ENCODE measurements at places on chromosomes 12 and 14. TPM values are rescaled to one million over a fixed set of nuclear protein-coding genes. Genes with fewer than 3 reads are reported as not detected.

- no peaks in the 10 kb centered on the region for H3K36me3 ChIP-seq
- H3K27ac ChIP-seq = no peak overlapping the region
- peaks cover 18% of the 10 kb centered on the region for H3K27me3 ChIP-seq
- peaks cover 5% of the 10 kb centered on the region for H3K4me1 ChIP-seq
- no peak overlapping the region for H3K4me3 ChIP-seq
These were observed 6.0 kb downstream of the TMEM63C start for GRCh38 chr14:77187649-77188012.

ACSS3 gene
- total RNA-seq = not detected

GRCh38 chr12:9797722-9798619, 29.3 kb upstream of the KLRF1 start:
- H3K4me3 ChIP-seq = peak overlapping the region; percentile 65
- H3K27me3 ChIP-seq = peaks cover 10% of the 10 kb centered on the region
- H3K36me3 ChIP-seq = peaks cover under 1% of the 10 kb centered on the region
- peak; percentile 85 for DNase-seq
- peaks cover 46% of the 10 kb centered on the region for H3K4me1 ChIP-seq

TMEM63C gene
- 0.29 TPM for total RNA-seq

DNA sequence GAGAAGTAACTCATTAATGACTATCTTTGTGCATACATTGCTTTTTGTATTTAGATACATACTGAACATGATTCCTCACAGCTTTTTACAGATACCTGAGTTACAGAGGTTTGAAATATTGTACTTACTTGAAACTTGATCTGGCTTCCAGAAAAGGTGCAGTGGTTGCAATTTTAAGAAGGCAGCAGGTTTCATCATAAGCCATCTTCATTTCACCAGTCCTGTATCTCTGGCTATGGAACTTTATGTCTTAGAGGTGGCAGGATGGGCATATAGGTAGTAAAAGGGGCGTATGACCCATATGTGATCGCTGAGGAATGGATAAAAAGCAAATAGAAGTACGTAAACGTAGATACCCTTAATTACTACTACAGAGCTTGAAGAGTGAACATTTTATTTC, 13.7 kb downstream of the ZBTB1 start:
- peaks cover 40% of the 10 kb centered on the region for H3K4me1 ChIP-seq
- no peak overlapping the region for H3K4me3 ChIP-seq
- H3K27ac ChIP-seq = no peak overlapping the region

MYBPC1 gene
- total RNA-seq = not detected

GRCh38 chr14:81062816-81063215, 107.4 kb downstream of the TSHR start:
- H3K27me3 ChIP-seq = peaks cover 5% of the 10 kb centered on the region
- peak; percentile 27 for DNase-seq
- no peak overlapping the region for H3K27ac ChIP-seq
- no peaks in the 10 kb centered on the region for H3K4me1 ChIP-seq

ASB2 gene
- 21.1 TPM for total RNA-seq

GRCh38 chr12:12527820-12528296, 34.8 kb downstream of the DUSP16 start:
- peaks cover 21% of the 10 kb centered on the region for H3K36me3 ChIP-seq
- no peaks in the 10 kb centered on the region for H3K27me3 ChIP-seq
- peaks cover 43% of the 10 kb centered on the region for H3K4me1 ChIP-seq
- H3K27ac ChIP-seq = peak overlapping the region; percentile 92

IL22 gene
- total RNA-seq = 0.42 TPM

- H3K36me3 ChIP-seq = peaks cover 6% of the 10 kb centered on the region
- H3K27ac ChIP-seq = peak overlapping the region; percentile 93
- peaks cover 33% of the 10 kb centered on the region for H3K4me1 ChIP-seq
- H3K27me3 ChIP-seq = peaks cover 3% of the 10 kb centered on the region
These were observed 746 bp upstream of the DUSP16 start for GRCh38 chr12:12563290-12563928.

DNA sequence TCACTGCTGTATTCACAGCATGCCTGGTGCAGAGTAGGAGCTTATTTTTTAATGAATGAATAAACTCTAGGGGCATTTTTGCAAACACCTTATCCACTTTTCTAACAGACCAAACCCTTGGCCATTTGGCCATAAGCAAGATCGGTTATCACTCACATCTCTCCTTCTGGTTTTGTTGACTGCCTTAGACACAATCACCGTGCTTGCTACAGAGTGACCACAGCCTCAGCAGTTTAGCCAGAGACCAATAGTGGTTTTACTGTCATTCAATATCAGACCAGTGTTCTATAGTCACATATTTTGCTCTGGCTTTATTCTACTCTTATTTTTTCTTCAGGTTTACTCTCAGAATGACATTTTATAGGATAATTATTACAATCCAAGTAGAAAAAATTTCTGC, 2.2 kb downstream of the KLRB1 start:
- peaks cover 11% of the 10 kb centered on the region for H3K4me1 ChIP-seq
- H3K27ac ChIP-seq = no peak overlapping the region
- DNase-seq = no peak
- H3K36me3 ChIP-seq = peaks cover 29% of the 10 kb centered on the region

DNA sequence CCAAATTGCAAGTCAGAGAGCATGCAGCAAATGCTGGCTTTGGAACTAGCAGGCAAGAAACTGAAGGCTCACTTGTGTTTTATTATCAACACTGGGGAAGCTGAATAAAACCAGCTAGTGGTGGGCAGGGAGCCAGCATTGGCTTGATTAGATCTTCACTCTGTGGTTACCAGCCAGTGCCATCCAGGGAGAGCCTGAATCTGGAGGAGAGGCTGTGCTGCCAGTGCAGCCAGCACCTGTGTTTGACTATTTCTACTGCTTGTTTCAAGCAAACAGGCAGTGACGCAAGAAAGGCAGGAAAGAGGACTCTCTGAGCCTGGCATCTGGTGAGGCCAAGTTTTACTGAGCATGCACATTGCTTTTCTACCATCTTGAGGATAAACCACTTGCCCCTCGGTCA, 247.0 kb downstream of the PHLDA1 start:
- peaks cover 14% of the 10 kb centered on the region for H3K27me3 ChIP-seq
- H3K27ac ChIP-seq = no peak overlapping the region
- DNase-seq = no peak
- no peak overlapping the region for H3K4me3 ChIP-seq
- no peaks in the 10 kb centered on the region for H3K4me1 ChIP-seq

DNA sequence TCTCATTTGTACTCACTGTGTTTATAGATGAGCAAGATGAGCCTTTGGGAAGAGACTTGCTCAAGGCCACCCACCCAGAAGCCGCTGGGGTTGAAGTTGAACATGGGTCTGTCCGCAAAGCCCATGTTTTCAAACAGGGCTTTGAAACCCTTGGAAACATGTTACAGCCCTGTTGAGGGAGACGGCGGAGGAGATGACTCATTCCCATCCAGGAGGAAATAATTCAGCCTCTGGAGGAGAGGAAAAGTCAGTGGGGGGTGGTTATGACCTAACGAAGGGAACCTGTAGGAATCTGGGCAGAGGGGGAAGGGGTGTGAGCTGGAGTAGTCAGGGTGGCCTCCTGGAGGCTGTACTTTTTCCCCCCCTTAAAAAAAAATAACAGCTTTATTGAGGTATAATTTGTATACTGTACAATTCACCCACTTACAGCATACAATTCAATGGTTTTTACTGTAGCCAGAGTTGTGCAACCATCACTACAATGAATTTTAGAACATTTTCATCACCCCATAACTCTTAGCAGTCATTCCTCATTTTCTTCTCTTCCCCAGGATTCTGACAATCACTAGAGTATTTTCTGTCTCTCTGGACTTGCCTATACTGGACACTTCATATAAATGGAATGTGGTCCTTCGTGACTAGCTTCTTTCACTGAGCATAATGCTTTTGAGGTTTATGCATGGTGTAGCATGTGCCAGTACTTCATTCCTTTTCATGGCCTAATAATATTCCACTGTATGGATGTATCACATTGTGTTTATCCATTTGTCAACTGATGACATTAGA, 1.9 kb upstream of the RIN3 start:
- DNase-seq = no peak
- H3K4me1 ChIP-seq = peaks cover 21% of the 10 kb centered on the region
- H3K4me3 ChIP-seq = no peak overlapping the region
- H3K27me3 ChIP-seq = peaks cover 20% of the 10 kb centered on the region
- no peak overlapping the region for H3K27ac ChIP-seq

DNA sequence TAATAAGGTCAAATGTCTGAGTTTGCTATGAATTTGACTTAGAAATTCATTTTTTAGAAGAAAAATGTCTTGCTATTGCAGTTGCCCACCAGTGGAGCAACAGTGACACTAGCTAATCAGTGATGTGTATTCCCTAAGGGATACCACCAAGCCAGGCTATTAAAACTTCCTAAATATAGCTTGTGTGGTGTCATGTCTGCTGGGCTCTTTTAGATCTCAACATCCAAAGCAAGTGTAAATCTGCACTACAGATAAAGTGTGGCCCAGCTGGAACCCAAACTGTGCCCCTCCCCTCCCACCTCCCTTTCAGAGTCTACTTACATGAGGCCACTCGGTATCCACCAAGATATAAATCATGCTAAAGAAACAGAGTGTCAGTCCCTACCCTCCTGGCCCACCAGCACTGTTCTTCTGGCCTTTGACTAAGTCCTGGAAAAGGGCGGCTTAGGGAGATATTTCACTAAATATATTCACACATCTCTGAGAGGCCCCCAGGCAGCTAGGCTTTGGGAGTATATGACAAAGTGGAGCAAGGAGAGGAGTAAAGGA, 53.8 kb downstream of the SLC35F4 start:
- no peak for DNase-seq
- no peak overlapping the region for H3K27ac ChIP-seq
- no peaks in the 10 kb centered on the region for H3K27me3 ChIP-seq

CCDC38 gene
- not detected for total RNA-seq

KRT82 gene
- not detected for total RNA-seq

DNA sequence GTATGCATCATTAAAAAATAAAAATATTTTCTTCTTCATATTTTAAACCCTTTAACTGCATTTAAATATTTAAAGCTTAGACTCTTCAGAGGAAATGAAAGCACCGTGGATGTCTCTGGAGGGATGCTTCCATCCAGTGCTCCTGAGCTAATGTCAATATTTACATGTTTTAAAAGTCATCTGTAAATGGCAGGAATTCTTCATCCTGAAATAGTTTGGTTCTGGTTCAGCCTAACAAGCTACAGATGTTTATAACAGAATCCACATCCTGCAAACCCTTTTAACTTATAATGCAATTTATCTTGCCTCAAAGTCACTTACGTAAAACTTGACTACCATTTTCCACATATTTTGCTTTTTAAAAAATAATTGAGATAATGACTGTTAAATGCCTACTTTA, 1207.3 kb downstream of the SLC16A7 start:
- no peak overlapping the region for H3K27ac ChIP-seq
- no peaks in the 10 kb centered on the region for H3K36me3 ChIP-seq
- no peaks in the 10 kb centered on the region for H3K4me1 ChIP-seq
- DNase-seq = no peak
- H3K27me3 ChIP-seq = no peaks in the 10 kb centered on the region

DNA sequence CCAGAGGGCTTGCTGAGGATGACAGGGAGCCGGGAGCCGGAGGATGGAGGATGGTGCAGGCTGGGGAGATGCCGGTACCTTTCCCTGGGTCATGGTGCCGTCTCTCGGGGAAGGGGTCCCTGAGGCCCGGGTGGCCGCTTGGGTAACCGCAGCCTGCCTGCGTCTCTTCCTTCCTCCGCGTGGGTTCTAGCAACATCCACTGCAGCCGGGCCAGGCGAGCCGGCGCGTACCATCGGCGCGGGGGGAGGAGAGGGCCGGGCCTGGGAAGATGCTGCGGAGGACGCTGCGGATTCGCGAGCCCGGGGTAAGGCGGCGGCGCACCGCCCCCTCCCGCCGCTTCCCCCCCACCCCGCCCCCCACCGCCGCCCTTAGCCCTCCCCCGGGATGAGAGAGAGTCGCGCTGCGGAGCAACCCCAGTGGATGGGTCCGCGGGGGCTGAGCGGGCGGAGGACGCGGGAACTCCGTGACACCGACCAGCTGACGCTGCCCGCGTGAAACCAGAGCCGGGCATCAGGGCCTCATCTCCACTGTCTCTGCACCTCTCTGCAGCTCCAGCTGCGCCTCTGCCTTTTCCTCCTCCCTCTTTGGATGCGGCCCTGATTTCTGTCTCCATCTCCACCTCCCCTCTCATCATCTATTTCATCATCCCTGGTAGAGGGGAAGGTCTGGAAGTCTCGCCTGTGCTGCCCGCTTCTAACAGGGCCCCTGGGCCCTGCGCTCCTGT, at the start of gene FAIM2:
Gene FAIM2 (minus strand): TSS at position 201 of the 724 bp plus-strand sequence. CDS start 108 bp downstream, at position 93.
- H3K4me3 ChIP-seq = peak within 1 kb of the TSS; percentile 65
- peaks cover 17% of the 10 kb centered on the region for H3K27me3 ChIP-seq
- peaks cover 15% of the 10 kb centered on the region for H3K4me1 ChIP-seq
- DNase-seq = peak; percentile 48

GRCh38 chr12:12561371-12562015, 1.2 kb downstream of the DUSP16 start:
- peaks cover 17% of the 10 kb centered on the region for H3K36me3 ChIP-seq
- H3K4me1 ChIP-seq = peaks cover 44% of the 10 kb centered on the region
- peak; percentile 36 for DNase-seq

DNA sequence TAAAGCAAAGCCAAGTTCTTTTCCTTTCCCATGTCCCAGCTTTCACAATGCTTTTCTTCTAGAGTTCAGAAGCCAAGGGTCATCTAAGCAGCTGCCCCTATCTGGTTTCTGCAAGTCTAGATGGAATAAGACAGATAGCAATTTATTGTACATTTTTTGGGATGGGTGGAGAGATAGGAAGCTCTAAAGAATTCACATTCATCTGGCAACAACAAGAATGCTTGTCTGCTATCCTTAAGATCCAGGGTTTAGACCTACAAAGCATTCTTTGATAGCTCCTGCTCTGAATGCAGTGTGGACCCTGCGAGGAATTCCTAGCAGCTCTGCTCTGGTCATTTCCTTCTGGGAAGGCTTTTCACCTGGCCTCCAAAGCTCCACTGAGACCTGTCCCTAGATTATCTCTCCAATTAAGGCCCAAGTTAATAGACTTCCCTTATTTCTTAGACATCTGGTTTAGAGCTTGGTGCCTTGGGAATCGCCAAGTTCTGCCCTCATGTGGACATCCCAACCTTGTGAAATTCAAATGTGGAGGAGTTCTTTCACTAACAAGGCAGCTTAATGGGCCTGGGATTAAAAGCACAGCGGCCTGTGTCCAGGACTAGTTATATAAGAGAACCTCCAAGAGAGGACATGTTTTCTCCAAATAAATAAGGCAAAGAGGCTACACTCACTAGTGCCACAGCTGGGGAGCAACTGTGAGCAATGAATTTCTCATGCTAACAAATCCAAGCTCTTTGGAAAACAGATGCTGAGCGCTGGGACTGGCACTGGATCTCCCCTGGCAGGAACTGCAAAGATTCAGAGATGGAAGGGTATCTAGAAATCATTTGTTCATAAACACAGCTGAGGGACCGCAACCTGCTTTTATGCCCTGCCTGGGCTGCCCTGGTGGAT, 384.5 kb upstream of the DDHD1 start:
- H3K4me1 ChIP-seq = no peaks in the 10 kb centered on the region
- DNase-seq = no peak
- no peaks in the 10 kb centered on the region for H3K27me3 ChIP-seq
- H3K36me3 ChIP-seq = no peaks in the 10 kb centered on the region
- no peak overlapping the region for H3K27ac ChIP-seq

- DNase-seq = no peak
- H3K36me3 ChIP-seq = peaks cover 52% of the 10 kb centered on the region
- H3K27me3 ChIP-seq = no peaks in the 10 kb centered on the region
- peak overlapping the region; percentile 89 for H3K4me3 ChIP-seq
- H3K27ac ChIP-seq = peak overlapping the region; percentile 97
These were observed 399 bp downstream of the NCAPD2 start for GRCh38 chr12:6494258-6494743.

DDX24 gene
- total RNA-seq = 187 TPM

- peak overlapping the region; percentile 61 for H3K27ac ChIP-seq
- H3K4me3 ChIP-seq = no peak overlapping the region
- H3K36me3 ChIP-seq = no peaks in the 10 kb centered on the region
- H3K27me3 ChIP-seq = no peaks in the 10 kb centered on the region
- DNase-seq = no peak
- H3K4me1 ChIP-seq = peaks cover 36% of the 10 kb centered on the region
These were observed 152.2 kb upstream of the PARP11 start for GRCh38 chr12:4025181-4026019.
